Motor neuron (in vitro differentiated cells): ENCODE measurements at places on chromosomes 6 and 20. TPM values are rescaled to one million over a fixed set of nuclear protein-coding genes. Genes with fewer than 3 reads are reported as not detected.

The LPA gene
- total RNA-seq, result 0.19 and 0.22 TPM in 2 replicates

The PLCB4 gene
- total RNA-seq, result 11.5 and 20.0 TPM in 2 replicates

The NELFCD gene
- 74.4 and 77.7 TPM in 2 replicates for total RNA-seq

The IL17A gene
- total RNA-seq, result not detected in 2 replicates

The GNMT gene
- 0.32 TPM in 1 of 2 replicates, not detected in the other for total RNA-seq

The TFAP2D gene
- total RNA-seq, result 1.0 TPM in 1 of 2 replicates, not detected in the other

The WFDC12 gene
- total RNA-seq, result not detected in 2 replicates

The ISM1 gene
- 17.9 and 20.0 TPM in 2 replicates for total RNA-seq

The PTCHD4 gene
- 12.7 and 13.3 TPM in 2 replicates for total RNA-seq

The TMEM244 gene
- not detected in 2 replicates for total RNA-seq

The RFX6 gene
- not detected in 2 replicates for total RNA-seq

GRCh38 chr6:4564801-4565271, 211.4 kb upstream of the CDYL start:
- peak; percentile 30 for ATAC-seq

DNA sequence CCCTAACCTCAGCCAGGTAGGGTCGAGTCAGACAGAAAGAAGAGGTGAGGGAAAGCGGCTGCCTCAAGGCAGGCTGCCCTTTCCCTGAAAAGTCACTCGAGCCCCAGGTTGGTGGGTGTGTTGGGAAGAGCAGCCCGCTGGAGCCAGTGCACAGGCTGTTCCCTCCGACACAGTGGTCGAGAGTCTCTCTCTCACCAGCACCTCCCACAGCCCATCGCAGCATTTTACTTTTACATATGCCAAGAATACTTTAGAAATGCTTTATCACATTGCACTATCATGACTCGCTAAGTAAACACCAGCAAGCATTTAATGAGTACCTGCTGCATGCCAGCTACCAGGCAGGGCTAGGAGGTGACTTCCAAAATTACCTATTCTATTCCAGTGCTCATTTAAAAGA, 1.7 kb downstream of the PRPH2 start:
- no peak for ATAC-seq

DNA sequence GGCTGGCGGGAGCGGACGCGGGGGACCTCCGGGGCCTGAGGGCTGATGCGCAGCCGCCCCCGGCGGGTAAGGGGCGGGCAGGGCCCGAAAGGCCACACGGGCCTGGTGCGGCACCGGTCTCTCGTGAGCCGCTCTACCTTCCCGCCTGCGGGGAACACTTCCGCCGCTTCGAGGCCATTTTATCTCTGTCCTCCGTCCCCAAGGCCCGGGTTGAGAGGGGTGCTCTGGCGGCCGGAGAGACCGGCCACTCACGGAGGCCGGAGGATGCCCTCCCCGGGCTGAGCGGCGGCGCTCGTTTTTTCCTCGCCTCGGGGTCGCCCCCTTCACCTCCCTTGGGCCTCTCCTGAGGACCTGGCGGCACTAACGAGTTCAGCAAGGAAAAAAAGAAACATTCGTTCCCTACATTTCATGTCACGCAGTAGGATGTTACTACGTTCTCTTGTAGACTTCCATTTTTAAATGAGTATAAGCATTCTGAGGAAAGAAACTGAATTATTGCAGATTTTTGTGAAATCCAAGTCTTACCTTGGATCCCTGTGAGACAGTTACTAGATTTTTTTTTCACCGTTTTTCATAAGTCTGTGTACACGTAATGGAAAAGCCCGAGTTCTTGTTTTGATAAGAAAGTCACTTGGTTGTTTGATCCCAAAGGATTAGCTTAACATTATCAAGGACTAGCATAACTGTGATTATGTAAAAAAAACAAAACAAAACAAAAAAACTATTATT, 575 bp downstream of the WTAP start:
- peak; percentile 50 for ATAC-seq

DNA sequence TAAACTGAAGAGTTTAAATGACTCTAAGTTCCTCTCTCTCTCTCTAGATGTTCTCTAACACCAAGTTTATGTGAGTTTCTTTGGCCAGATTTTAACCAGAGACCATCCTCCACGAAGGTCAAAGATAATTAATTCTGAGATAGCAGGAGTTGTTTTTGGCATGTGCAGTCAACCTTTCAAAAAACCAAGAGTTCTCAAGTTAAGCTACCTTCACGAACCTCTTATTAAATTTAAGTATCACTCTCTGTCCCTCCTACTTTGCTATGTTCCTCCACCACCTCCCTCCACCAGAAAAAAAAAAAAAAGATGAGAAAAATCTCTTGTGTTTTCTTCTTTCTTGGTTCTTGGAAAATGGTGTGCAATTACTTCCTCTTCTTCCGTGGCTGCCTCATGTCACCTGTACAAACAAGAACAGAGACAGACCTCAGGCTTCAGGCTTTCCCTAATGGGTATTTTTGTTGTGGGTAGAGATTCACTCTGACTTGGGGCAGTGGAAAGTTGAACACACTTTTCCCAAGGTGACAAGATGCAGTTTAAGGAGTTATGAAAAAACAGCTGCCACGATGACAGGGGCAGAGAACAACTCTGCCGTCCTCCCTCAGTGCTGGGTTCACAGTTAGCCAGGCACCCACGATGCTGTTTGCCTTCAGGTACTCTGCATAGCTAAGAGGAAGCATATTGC, 64.3 kb downstream of the ADTRP start:
- ATAC-seq, result no peak

DNA sequence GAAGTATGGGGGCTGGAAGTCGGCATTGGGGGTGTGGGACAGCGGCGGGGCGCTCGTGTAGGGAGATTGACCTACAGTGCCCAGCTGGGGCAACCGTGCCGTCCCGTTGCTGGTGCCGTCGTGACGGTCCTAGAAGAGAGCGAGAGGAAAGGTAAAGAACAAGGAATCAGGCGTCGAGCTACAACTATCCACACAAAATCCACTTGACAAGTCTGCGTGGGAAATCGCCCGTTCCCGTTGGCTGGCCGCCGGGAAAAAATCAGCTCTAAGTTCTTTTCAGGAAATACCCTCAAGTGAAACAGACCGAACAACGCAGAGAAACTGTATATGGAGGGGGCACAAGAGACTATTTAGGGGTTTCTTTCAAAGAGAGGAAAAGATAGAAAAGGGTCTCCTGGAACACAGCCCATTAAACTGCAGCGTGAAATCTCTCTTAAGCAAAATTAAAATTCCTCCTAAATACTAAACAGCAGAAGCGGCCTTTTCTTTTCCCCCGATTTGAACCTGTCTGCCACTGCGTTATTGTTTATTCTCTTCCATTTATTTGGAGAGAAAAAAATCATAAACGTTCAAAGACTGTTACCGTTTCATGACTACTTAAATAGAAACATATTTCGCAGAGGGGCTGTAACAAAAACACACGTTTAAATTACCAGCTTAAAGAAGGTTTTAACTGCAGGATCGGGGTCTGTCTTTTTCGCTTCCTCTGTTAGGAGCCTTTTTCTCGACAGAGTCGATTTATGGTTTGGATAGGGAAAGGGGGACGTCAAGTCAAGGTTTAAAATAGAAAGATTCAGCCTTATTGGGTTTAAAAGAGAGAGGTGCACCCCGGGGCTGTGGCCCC, 4.4 kb downstream of the TFAP2A start:
- ATAC-seq, result no peak

DNA sequence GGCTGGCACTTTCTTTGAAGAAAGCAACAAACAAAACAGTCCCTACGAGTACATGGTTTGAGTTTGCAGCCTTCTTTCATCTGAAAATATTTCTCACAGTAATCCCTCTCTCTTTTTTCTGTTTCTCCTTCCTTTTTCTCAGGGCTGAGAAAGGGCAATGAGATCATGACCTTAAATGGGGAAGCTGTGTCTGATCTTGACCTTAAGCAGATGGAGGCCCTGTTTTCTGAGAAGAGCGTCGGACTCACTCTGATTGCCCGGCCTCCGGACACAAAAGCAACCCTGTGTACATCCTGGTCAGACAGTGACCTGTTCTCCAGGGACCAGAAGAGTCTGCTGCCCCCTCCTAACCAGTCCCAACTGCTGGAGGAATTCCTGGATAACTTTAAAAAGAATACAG, 80.7 kb upstream of the CLDN20 start:
- ATAC-seq, result no peak

- no peak for ATAC-seq
These were observed 200.1 kb downstream of the CLIC5 start for GRCh38 chr6:45815466-45816125.

DNA sequence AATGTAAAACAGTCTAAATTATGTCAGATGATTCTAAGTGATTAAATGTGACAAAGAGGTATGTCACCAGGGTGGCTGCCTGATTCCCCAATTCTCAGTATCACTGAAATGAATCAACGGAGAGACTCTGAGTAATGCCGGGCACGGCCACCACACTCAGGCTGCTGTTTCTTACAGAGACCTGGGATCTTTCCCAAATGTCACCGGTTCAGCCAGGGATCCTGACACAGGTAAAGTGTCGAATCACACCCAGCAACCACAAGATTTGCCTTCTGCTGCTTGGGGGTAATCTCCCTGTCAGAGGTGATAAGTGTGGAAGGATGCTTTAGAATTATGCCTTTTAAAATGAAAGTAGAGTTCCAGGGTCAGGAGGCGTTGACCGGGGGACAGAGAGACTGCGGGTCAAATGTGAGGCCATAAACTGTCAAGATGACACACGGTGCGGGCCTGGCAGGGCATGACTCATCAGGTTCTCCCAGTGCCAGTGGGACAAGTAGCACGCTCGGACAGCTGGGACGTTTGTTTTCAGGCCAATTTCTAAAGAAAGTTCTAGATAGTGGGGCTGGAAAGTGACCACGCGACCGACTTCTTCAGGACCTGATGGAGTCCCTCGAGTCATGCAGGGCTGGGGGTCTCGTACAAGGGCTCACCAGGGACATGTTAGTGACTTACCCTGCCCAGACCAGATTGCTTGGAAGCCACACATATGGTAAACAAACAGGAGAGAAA, 48.9 kb downstream of the PRDM1 start:
- ATAC-seq, result peak; percentile 66

- no peak for ATAC-seq
These were observed 19.0 kb upstream of the VSX1 start for GRCh38 chr20:25100914-25101313.

DNA sequence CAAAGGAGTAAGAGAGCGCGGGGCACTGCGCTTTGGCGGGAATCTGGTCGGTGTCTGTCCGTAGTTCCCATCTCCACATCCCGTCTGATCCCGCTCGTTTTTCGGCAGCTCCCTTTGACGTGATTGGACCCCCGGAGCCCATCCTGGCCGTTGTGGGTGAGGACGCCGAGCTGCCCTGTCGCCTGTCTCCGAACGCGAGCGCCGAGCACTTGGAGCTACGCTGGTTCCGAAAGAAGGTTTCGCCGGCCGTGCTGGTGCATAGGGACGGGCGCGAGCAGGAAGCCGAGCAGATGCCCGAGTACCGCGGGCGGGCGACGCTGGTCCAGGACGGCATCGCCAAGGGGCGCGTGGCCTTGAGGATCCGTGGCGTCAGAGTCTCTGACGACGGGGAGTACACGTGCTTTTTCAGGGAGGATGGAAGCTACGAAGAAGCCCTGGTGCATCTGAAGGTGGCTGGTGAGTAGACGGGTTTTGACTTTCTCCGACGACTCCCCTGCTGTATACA, 1.4 kb downstream of the BTN1A1 start:
- peak; percentile 78 for ATAC-seq

- ATAC-seq, result no peak
These were observed 289.1 kb upstream of the MANEA start for GRCh38 chr6:95288251-95288650.

DNA sequence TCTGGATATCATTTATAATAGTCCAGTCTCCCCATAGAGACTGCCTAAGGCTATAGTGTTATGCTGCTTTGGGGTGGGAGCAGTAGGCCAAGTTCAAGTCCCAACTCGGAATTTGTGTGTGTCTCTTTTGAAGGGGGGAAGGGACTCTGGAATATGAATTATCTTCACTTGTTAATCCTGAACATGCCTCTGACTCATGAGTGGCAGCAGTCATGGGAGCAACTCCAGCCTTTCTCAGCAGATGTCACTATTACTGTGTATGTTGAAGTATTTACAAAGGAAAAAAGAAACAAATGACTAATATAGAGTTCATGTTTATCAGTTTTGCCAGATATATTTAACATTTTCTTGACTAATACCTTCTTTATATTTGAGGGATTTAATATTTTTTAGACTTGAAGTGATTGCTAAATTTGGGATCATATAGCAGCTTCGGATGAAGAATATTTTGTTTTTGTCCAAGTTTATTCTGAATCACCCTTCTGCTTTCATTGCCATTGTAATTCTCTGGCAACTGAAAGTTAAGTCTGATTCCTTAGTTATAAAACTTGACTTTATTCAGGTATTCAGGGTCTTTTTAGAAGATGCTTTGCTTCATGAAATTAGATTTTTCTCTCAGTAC, 23.4 kb downstream of the FAM217A start:
- ATAC-seq, result no peak

DNA sequence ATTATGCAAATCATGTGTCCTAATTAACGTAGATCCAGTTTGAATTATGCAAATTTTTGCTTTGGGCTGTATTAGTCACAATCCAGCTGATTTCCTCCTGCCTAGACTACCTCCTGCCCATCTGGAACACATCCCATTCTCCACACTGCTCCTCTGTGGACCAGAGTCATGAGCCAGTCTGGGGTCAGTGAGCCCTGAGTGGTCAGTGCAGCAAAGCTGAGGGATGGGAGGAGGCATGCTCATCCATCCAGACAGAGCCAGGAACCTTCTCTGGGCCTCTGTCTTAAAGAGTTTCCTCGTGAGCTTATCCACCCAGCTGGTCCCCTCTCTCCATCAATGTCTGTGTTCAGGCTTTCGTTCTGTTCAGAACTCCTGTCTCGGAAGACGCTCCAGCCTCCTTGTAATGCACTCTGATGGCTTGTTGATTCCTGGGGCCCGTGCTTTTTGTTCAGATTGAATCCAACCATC, 747.8 kb downstream of the PTPRT start:
- ATAC-seq, result peak; percentile 88

- ATAC-seq, result peak; percentile 100
These were observed 300.7 kb downstream of the CLIC5 start for GRCh38 chr6:45714741-45715507.

- ATAC-seq, result no peak
These were observed 9.4 kb downstream of the PCK1 start for GRCh38 chr20:57570145-57570850.

GRCh38 chr6:150177952-150178520, 35.2 kb downstream of the PPP1R14C start:
- peak; percentile 94 for ATAC-seq

DNA sequence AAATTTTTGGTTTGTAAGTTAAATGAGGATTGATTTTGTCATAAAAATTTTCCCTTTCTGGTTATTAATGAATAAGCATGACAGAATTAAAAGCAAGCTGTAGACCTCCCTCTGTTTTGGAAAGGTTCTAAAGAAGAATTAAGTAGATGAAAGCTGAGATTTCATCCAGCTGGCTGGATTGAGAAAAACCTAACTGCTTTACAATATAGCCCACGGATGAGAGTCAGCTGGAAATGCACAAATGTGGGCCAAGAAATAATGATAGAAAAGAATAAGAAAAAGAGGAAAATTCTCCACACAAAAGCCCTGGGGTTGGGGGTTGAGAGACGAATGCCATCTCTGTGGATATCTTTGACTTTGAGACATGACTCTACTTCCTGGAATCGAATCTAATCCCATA, 631.6 kb downstream of the HDGFL1 start:
- ATAC-seq, result no peak

- ATAC-seq, result no peak
These were observed 189.3 kb downstream of the TSHZ2 start for GRCh38 chr20:53161473-53161872.

GRCh38 chr6:15861486-15861885, 198.7 kb upstream of the DTNBP1 start:
- ATAC-seq, result no peak

- ATAC-seq, result no peak
These were observed 6.9 kb upstream of the VAPB start for GRCh38 chr20:58382096-58382495.
